ENCODE measurements at places on chromosomes 7 and 10.
A peak's percentile ranks its signal among the peaks of the same experiment; 100 is the strongest.

DNA sequence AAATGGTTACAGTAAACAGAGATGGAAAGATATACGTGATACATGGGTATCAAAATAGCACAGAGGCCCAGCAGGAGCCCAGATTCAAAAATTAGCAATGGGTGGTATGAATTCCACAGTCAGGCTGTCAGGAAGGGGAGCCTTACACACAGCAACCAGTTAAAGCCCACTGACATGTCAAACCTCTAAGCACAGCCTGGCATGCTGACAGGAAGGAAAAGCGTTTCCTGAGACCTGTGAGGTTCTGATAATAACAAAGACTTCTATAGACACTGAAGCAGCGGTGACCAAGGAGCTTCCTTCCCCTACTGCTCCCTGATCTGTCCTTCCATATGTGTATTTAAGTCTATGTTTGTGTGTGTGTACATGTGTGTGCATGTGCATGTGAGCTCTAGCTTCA lies 89.9 kb downstream of the PHYHIPL start:
- DNase-seq = no peak

- DNase-seq = no peak
Observed at GRCh38 chr7:139572704-139573385, 49.4 kb downstream of the CLEC2L start.

DNA sequence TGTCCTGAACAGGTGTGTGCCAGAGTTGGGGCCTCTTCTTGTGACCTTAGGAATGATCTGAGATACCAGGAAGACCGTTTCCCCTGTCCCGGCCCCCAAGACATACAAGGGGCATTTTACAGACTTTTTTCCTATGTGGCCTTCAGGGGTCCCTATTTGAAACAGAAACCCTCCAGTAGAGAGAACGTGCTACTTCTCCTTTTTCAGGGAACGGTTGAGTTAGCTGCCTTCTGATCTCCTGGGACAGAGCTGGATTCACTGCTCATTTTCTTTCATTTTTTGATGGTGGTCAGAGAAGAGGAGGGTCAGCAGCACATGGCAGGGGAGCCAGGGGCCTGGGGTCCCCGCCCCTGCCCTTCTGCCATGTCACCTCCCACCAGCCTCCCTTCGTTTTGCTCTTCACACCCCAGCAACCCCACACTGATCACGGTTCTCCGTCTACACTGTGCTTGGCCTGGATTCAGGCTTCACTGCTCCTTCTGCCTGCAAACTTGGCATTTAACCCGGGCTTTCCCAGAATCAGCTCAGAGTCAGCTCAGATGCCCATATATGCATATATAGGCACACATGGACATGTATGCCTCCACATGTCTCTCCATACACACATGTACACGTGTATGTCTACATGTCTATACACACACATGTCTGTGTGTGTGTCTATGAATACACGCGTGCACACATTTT lies 138.1 kb upstream of the BTBD16 start:
- DNase-seq = no peak

DNA sequence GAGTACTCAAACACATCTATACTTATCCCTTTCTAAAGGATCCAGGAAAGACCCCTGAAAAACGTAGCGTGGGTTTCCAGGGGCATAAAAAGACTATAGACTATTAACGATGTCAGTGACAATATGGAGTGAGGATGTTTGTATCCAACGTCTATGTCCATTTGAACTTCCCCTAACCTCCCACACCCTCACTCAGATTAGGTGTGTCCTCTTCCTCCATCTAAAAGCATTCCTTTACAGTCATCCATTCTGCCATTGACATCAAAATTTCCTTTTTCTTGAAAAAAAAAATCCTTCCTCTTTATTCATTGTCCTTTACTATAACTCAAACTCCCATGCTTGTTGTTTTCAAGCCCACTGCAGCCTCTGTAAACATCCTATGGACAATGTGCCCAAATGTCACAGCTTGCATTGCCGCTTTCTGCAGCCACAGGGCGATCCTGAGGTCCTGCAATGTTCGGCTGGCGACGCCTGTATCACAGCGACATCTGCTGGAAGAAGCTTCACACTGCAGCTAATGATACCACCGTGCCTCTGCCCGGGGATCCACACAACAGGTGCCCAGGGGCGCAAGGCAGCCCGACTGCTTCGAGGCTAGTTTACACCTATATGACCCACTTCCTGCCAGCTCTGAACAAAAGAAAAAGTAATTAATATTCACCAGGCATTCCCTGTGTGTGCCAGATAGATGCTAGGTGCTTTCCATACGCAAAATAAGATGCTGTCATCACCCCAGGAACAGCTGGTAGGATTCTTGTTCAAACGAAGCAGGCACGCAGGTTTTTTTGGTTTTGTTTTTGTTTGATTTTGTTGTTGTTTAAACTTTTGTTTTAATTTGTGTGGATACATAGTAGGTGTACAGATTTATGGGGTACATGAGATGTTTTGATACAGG lies 267.9 kb upstream of the GHITM start:
- peak; percentile 32 for DNase-seq

DNA sequence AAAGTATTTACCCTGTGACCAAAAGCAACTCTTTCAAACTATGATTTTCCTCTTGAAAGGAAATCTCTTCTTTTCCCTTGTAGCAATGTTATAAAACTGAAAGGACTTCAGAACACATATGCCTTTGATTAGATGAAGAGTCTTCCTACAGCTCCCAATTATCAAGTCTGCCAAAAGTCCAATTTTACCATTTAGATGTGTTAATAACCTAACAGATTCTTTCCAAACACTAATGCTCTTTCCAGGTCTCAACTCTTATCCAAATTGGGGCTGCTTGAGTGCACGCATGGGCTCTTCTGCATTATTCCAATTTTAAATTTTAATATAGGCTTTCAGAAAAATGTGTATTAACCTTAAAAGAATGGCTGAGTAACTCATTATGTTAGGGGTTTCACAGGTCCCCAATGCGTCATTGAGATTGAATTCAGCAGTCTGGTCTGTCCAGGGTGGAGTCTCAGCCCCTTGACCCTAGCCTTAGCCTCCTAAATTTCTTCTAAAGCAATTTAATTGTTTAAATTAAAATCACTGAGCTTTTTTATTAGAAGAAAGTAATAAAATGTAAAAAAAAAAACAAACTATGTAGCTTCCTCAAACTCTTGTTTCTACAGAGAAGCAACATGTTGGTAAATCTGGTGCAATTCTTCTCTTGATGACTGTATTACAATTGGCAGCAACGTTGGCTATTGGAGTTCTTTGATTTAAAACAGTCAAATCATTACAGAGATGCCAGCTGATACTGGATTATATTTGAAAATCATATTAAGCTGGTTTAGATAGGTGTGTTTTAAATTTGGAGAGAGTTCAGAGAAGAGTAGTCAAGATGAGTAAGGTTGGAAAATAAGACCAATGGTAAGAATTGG lies 170.4 kb downstream of the DKK1 start:
- no peak for DNase-seq

GRCh38 chr10:81978238-81978637 lies 103.2 kb downstream of the NRG3 start:
- DNase-seq = no peak

DNA sequence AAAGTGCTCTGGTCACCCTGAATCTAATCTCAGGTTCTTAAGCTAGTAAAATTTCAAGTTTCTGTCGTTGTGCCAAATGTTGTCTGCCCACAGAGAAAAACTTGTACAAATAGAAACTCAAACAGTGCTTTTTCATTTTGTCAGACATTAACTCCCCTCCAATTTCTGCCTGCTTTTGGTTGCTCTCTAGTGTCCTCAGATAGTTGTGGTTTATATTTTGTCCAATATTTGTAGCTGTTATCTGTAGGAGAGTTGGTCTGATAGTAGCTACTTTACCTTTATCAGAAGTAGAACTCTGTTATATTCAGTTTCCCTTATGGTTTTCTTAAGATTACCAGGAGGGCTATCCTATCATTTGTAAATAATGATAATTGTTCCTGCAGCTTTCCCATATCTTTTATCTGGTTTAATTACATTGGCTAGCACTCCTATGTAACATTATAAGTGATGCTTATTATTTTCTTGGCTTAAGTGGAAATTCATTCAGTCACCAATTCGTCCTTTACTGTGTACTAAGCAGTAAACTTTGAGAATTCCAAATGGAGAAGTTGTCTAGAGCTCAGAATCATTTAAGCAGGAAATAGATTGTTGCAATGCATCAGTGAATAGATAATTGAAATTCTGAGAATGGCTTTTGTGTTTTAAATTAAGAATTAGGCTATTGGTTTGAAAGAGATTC lies 91.0 kb downstream of the ANKIB1 start:
- no peak for DNase-seq

DNA sequence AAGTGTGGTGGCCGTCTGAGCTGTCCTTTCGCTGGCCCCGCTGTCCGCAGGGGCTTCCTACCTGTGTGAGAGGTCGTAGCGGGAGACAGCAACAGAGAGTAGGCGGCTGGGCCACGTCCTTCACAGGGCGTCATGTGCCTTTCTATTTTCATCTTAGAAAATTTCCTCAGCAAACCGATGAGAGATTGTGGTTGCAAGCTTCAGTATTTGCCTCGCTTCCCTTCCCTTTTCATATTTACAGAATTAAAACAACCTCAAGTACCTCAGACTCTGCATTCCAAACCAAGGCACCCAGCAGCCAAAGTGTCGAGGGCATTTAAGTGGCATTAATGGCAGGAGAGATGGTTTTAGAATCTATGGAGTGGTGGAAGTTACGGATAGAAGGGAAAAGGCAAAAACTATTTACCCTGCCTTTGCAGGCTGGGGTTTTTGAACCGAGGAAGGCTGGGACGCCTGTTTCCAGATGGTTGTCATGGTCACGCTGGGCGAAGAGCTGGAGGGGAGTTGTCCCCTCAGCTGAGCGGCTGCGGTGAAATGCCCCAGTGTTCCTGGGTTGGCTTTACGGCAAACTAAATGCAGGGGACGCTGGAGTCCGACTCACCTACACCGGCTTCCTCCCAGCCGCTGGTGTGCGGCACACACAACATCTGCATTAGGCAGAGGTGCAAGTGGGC lies 41.9 kb downstream of the WIPI2 start:
- no peak for DNase-seq

- no peak for DNase-seq
Observed at GRCh38 chr10:132987671-132988571, 45.6 kb upstream of the CFAP46 start.

DNA sequence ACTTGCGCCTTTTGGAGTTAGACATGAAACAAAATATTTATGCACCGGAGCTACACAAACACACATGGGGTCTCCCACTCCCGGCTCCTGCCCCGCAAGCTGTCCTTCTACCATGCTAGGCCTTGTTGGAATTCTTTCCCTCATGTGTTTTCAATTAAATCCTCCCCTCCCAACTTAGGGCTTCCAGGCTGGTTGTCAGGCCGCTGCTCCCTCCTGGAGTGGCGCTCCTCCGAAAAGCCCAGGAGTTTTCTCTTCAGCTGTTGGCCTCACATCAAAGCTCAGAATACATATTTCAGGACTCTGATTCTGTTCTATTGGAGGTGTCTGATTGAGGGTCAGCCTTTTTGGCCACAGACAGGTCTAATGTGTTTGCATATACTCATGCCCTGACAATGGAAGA lies 113.3 kb downstream of the FANK1 start:
- DNase-seq = no peak

- DNase-seq = no peak
Observed at GRCh38 chr7:81932936-81933335, 163.1 kb upstream of the HGF start.

DNA sequence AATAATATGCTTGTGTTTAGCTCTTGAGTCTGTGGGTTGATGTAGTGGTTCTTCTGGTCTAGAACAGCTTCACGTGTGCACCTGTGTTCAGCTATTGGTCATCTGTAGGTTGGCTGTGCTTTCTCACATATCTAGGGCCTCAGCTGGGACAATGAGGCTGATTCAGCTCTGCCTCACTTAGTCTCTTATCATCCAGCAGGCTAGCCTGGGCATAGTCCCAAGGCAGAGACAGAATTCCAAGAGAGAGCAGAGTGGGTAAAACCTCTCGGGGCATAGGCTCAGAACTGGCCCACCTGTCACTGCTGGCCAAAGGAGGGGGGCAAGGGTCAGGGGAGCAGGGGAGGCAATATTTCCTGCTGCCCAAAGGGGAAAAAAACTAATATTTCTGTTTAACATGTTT lies 32.0 kb upstream of the MXI1 start:
- DNase-seq = no peak

DNA sequence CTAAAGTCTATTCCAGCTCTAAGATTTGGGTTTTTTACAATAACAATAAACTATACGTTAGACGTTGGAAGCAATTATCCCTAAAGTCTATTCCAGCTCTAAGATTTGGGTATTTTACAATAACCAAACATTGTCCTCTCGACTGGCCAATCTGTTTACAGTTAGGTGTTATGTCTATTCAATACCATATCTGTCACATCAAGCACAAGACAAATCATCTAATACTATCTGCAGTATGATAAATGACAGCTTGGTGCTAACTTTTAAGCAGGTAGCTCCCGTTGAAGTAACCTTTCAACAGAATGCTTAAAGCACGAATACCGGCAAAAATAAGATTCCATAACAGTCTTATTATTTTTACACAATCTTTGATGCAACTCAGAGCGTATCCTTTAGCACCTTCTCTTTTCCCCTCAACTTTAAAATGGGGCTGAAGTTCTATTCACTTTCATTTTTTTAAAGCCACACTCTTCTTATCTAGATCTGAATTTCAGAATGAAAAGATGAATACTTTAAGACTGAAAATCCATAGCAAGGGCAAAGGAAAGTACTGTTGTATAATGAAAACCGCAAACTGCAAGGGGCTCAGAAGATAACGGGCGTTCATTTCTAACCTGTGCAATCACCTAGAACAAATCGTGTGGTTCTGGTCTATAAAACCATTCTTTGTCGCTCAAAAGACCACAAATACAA lies 925 bp downstream of the H2AZ2 start:
- peak; percentile 45 for DNase-seq

- DNase-seq = no peak
Observed at GRCh38 chr10:105840288-105840770, 1199.2 kb downstream of the SORCS3 start.

DNA sequence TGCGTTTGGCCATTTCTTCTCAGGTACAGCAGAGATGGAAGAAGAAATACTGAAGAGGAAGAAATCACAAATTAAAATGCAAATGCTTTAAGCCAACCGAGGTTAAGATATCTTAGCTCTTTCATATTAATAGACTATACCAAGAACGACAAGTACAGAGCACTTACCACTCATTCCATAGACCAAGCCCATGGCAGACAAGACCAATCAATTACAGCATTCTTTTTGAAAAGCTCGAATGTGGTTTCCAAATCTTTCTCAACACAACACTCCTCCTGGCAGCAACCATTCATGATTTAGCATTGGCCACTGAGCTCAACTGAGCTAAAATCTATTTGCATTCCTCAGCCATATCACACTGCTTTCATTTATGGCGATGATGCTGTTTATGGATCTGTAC lies 2.7 kb downstream of the ASAH2 start:
- no peak for DNase-seq

Measured in thymus (tissue), 14 donors.